ENCODE measurements at places on chromosomes 3 and 15.

DNA sequence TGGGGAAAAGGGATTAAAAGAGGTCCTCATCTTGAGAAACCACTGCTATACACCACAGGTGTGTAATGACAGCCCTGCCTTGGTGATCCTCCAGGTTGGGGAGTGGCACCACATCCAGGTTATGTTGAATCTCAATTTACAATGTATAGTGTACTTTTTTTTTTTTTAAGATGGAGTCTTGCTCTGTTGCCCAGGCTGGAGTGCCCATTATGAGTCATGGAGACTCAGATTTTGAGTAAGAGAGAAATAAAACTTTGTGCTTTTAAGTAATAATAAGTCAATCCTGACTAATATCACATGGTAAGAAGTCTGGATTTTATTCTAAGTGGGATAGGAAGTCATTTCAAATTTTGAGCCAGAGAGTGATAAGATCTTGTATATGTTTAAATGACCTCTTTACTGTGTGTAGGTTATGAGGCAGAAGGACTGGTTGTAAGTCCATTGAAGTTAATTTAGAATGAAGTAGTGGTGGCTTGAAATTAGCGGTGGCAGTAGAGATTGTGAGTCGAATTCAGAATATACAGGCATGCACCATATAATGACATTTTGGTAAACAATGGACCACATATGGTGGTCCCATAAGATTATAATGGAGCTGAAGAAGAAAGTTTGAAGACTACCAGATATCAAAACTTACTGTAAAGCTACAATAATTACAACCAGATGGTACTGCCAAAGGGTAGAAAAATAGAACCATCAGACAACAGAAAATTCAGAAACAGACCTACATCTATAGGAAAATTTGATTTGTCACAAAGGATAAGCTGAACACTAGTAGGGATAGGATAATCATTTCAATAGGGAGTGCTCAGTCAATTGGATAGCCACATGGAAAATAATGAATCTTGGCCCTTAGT is 20.7 kb downstream of the POPDC2 start:
- DNase-seq, result peak; percentile 59

GRCh38 chr3:99690761-99691369 is 52.5 kb downstream of the COL8A1 start:
- no peak for DNase-seq

- DNase-seq, result no peak
These were observed 196.3 kb downstream of the DTWD1 start for GRCh38 chr15:49817100-49817499.

DNA sequence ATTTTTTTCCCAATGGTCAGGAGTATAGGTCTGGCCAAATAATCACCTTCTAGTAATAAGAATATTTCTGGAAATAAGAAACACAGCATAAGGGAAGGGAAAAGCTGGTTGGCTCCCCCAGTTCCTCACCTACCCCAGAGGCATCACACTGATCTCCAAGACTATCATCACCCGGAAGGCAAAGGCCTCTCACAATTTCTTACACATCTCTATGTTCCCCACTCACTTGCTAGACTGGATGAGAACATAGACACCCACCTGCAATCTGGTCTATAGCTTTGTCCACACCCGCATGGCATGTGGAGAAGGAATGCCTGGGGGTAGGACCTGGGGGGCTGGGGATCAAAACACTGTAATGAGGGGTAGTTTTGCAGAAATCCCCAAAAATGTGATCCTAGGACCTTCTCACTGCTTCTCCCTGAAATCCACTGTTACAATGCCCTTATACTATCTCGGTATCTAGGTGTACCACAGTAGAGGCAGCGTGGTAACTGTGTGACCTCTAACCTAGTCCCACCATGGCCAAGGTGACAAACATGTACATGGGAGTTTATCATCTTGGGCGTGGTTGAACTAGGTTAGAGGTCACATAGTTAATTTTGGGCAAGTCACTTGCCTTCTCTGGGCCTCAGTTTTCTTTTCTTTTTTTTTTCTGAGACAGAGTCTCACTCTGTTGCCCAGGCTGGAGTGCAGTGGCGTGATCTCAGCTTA is 29.5 kb upstream of the NRROS start:
- no peak for DNase-seq

GRCh38 chr3:156630773-156631093 is 43.7 kb upstream of the TIPARP start:
- no peak for DNase-seq

GRCh38 chr15:66433726-66434125 is 47.0 kb downstream of the MAP2K1 start:
- DNase-seq, result no peak

- DNase-seq, result no peak
These were observed 70.3 kb upstream of the GALNT15 start for GRCh38 chr3:16104156-16104555.

DNA sequence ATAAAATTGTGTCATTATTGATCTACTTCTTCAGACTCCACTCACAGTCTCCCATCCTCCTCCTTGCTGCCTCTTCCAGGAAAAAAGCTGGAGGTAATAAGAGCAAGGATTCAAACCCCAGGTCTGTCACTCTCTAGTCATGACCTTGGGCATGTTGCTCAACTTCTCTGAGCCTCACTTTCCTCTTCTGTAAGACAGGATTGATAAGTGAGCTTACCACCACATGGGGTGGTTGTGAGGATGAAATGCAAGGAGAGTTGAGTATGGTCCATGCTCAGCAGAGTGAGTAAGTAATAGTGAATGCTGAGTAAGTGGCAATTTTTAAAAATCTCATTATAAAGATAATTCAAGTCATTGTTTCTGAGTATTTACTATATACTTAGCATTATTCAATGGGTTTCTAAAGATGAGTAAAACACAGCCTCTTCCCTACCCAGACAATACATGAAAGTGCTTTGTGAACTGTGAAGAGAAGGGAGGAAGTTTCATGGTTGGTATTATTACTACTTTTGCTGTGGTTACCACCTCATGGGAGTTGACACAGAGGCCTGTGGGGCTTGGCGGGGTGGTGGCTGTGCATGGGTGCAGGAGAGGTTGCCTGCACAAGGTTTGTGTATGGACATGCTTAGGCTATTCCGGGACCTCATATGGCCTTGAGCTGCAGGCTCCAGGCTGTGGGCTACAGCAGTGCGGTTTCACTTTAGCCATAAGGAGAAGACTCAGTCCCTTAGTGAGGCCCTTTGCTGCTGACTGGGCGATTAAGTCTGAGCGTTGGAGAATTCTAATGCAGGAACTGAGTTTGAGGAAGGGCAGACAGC is 30.0 kb downstream of the SLC6A11 start:
- DNase-seq, result peak; percentile 27

DNA sequence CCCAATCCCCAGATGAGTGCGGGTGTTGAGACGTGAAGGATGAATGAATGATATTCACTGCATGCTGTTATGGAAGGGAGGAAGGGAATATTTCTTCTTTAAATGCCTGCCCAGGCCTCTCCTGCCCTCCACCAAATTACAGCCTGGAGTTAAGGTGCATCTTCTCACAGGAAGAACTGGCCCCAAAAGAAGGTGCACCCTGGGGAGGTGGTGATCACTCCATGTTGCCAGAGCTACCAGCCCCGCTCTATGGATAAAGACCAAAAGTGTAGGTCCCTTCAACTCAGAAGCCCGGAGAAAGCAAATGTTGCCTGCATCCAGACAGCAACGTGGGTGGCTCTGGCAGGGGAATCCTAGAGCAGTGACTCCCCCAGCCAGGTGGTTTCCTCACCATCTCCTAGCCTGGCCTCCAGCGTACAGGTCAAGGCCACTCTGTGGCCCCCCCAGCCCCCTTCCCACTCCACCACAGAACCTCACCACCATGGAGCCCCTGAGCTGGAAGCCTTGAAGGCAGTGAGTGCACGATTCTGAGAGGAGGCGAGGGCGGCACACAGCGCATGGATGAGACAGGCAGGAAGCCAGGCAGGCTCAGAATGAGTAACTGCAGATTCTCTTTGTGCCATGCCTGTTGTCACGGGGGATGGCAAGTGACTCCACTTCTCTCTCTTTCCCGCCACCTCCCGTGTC is 3.5 kb upstream of the VIPR1 start:
- no peak for DNase-seq

DNA sequence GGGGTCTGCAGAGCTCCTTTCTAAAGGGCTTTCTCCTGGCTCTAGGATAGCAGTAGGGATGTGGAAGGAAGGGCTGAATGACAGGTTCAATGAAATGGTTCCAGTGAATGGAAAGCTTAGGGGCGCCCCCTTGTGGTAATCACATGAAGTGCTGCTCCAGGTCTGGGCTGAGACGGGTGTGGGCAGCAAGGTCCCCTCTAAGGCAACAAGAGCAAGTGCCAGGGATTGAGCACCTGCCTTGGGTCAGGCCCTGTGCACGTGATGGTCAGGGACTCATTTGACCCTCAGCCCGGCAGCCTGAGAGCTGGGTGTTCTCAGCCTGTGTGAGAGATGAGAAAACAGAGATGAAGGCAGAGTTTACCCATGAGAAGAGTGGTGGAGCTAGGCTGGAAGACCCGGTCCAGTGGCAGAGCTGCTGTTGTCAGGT is 12.1 kb upstream of the CX3CR1 start:
- DNase-seq, result peak; percentile 56

DNA sequence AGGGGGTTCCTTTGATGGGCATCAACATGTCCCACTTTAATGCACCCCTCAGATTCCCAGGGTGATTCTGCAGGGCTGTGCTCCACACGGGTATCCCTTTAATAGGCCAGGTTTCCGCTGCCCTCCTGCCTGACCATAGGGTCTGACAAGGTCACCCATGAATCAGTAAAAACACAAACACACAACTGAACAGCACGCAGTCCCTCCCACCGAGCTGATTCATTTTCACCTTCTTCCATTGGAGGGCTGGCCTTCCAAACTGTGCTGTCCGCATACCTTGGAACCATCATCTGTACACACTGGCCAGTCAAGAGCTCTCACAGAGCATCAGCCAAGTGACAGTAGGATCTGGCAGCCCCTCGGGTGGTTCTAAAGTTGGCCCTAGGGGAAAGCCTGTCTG is 93.7 kb downstream of the FBLN2 start:
- DNase-seq, result no peak

DNA sequence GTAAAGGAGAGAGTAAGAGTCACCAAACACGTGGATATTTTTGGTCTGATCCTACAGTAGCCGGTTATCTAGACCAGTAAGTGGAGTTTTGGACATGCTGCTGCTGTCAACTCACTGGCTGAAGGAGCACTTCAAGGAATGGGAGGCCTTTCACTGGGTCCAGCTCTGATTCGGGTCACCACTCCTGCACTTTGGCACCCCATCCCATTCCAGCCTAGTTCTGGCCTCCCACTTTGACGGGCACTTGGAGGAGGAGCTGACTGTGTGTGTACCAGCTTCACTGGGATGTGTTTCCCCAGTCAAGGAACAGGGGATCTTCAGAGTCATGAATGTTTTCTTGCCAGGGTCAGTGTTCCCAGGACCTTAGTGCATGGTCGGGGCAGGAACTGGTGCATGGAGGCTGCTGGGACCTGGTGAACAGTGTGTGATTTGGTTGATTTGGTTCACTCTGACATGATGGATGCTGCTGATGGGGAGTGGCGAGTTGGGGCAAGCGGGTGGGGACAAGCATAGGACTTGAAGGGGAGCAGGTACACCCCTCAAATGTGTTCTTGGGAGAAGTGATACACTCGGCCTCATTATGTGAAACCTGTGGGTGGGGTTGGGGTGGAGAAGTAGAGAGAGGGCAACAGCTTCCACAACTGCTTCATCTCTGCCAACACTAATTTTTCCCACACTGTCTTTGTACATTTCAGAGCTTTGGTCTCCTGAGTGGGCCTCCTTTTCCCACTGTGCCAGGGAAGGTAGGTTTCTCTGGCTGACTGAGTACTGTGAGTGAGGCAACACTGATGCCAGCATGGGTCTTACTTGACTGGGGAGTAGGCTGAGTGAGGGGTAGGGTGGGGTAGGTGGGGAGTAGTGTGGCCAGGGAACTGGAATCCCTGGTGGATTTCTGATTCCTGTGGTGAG is 64.0 kb downstream of the RGMA start:
- no peak for DNase-seq

GRCh38 chr3:63661242-63661641 is 8.8 kb downstream of the SNTN start:
- DNase-seq, result no peak

GRCh38 chr3:63977893-63978292 is 45.4 kb downstream of the PSMD6 start:
- no peak for DNase-seq

GRCh38 chr3:37907906-37908305 is 46.2 kb downstream of the CTDSPL start:
- DNase-seq, result peak; percentile 56

GRCh38 chr3:141557961-141558706 is 71.3 kb downstream of the RASA2 start:
- DNase-seq, result no peak

DNA sequence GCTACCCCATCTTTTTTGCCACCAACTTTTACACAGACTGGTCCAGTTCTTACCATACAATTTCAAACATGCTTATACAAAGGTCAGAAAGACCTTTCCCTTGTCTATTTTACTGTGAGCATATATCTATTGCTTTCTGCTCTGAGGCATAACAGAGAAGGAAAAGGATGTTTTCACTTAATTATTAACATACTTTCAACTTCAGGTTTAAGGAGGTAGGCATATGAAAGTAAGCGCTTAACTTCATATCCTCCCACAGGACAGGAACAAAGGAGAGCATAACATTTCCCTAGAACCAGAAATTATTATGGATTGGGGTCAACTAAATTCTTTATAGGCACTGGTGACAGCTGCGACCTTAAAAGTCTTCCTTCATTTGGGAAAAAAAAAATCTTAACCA is 1.1 kb downstream of the MYEF2 start:
- no peak for DNase-seq

DNA sequence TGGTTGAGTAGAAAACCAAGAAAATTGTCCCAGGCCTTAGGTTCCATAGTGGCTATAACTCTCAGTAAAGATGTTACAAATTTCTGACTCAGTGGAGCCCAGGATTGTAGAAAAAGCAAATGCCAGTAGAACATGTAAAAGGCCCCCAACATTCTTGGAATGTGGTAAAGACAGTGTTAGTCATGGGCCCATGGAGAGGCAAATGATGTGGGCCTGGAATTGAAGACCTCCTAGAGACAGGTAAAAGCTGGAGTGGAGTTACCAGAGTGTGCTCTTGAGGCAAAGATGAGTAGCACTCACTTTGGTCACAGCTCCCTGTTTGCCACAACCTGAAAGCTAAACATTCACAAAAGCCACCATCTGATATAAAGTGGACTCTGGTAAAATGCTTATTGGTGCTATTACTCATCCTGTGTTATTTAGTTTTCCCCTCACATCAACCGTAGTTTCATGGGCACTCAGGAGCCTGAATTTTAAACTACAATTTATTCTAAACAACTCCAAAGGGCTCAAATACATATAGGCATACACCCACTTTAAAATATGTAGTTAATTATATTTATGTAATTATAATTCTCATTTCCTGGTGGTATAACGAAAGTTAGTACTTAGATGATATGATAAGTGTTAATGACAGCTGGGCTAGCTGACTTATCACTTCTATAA is 359.6 kb upstream of the NECTIN3 start:
- DNase-seq, result no peak

DNA sequence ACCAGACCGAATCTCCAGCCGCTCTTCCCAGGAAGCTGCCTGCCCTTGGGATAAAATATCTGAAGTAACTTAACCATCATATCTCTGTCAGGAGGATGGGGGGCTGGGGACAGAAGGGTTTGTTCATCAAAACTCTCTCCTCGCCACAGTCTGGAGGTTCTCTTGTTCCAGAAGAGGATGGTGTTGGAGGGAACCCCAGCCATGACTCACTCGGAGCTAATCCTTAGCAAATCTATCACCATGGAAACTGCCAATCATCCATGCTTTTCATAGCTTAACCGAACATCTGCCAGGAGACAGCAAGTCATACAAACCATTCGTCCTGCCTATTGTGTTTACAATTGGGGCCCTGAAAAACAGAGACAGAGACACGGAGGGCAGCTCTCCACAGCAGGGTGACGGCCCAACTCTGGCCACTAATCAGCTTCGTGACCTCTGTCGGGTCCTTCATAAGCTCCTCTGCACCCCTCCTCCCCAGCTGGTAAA is 73.8 kb upstream of the HEG1 start:
- DNase-seq, result no peak
